ENCODE measurements at places on chromosomes 2 and 18.

GRCh38 chr2:23285091-23285800 lies 99.7 kb upstream of the KLHL29 start:
- DNase-seq: no peak

- DNase-seq: no peak
Measured at GRCh38 chr2:12162269-12163247, 416.1 kb downstream of the LPIN1 start.

DNA sequence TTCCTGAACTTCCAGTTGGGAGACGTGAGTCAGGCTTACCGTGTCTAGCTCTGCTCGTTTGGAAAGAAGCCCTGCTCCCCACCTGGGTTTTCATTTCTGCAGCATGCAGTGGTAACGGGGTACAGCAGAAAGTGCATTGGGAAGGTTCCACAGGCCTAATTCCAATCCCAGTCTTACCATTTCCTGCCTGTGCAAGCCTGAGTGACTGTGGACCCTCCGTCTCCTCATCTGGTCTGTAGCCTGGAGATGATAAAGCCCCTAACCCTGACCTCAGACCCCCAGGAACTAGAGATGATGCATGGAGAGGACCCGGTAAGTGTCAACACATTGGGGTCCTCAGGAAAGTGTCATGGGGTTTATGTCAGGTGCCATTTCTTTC lies 5.8 kb upstream of the PSD4 start:
- no peak for DNase-seq

DNA sequence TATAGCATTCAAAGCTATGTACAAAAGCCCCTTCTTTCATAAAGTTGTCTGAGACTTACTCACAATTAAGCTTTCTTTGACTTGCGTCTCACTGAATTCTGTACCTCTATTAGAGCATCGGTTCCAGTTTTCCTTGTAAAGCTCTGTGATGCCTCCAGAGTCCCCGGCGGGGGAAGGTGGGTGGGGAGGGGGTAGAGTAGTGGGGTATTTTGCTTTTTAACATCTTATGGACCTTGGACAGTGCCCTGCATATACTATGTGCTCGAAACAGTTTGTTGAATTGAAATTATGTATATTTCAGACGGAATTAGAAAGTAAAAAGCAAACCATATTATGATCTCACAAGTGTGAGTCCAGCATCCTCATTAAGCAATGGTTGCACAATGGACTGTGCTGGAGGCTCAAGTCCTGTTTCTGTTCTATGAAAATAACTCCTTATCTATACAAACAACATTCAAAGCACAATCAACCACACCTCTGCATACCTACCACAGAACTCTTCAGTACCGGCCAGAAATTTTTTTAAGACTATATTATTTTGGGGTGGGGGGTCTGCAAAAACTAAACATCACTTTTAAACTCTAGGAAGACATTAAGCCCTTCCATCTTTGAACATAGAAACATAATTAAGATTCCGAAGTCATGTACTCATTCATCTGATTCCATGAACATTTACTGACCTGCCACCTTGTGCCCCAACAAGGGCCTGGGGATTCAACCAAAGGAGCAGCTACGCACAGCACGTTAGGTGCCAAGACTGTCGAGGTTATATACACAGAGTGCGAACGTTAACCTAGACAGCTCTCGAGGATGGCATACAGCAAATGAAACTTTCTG lies 908 bp downstream of the STAT1 start:
- no peak for DNase-seq

DNA sequence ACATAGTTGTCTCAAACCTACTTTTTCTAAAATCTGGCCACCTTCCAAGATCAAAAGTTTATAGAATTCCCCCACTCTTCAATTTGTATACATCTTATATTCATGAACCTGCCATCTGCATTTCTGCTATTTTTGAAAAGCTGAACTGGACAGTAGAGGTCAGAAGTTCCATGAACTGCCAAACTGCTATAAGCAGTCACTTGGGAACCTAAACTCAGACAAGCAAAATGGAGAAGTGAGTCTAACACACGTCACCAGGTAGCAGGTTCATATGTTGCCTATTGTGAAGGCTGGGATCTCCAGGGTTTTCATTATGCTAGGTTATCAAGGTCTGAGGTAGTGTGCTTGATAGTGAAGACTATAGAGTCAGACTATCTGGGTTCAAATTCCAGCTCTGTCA lies 2.0 kb upstream of the MYO1B start:
- DNase-seq: no peak

- no peak for DNase-seq
Measured at GRCh38 chr18:62323483-62324180, 1.5 kb upstream of the TNFRSF11A start.

DNA sequence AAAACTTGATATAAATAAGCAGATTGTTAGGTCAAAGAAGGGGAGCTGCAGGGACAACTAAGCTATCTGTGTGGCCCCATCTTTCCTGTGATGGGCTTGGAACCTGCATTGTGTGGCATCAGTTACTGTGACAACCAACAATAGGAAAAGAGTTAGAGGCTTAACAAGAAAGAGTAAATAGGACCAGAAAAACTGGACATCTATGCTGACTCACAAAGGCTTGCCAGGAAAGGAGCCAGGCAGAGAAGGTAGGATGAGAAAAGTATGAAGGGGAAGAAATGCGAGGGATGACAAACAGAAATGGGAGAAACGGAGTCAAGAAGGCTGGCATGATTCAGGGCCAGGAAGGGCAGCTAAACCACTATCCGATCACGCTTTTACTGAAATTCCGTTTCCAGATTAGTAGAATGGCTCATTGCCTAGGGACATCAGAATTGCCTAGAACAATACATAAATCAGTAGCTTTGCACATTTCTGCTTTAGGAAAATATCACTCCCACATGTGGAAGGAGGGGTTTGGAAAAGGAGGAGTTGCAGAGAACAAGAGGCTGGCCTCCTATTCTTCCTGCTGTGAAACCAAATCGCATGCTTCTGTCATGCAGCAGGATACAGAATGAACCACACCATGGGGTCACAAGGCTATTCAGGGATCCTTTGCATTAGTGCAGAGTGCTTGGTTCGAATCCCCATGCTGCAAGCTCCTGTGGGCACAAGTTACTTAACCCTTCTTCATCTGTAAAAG lies 7.3 kb downstream of the PLA2R1 start:
- DNase-seq: no peak

DNA sequence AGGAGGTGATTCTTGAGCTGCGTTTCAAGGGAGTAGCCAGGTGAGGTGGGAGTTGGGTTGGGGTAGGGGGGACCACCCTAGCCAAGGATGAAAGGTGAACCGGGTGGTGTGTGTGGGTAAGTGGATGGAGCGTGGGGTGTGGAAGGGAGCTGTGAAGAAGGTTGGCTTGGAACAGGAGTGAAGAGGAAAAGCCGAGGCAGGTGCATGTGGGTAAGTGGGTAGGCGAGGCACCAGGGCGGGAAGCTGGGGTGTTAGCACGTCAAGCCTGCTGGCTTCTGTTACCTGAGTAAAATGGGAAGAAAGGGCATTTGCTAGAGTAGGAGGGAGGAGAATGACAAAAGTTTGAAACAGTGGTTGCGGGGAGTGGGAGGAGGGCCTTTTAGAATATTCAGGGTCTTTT lies 31.6 kb downstream of the TANC1 start:
- no peak for DNase-seq

DNA sequence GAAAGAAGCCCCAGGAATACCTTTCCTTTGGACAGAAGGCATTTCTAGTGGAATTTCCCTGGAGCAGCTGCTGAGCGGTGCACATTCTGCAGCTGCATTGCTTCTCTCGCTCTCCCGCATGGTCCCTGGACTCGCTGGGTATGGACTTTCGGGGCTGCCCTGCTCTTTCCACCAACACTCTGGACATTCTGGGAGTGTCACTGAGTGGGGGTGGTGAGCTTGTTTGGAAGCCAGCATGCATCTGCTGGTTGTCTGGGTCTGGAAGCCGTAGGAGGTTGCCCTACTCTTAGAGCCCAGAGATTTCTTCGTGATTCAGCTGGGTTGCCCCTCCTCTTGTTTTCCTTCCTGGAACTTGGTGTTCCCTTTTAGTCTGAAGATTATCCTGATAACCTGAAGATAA lies 52.6 kb downstream of the TWIST2 start:
- no peak for DNase-seq

DNA sequence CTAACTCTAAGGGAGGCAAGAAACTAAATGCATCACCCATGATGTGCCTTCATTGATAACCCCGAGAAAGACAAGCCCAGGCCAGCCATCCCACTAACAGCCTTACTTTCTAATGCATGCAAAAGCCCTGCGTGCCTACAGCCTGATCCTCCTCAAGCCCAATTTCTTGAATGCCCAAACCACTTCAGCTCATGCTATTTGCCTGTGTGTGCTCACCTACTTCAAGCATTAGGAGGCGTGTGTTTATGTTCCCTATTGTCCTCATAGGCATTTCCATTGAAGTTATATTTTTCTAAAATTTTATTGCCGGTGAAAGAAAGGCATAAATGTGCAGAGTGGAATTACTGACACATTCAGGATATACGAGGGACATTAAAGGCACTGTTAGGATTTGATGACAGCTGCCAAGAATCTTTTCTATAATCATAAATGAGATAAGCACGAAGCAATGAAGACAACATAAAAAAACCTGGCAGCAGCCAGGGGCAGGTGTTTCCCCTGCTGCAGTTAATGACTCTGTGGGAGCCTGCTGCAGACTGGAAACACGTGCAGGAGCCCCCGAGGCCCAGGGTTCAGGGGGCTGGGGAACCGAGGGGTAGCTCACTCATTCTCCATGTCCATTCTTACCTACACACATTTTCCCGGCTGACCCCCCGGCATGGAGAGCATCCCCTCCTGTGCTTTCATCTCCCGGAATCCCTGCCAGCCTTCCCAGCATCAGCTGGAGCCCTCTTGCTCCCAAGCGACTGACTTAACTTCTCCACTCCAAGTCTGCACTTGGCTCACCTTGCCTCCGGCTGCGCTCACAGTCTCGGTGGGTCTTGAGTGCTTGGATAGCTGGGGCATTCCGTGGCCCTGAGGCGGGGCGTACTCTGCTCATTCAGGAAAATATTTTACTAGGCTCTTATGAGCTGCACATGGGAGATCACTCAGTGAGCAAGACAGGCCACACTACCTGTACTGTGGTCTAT lies 292.3 kb upstream of the SIX2 start:
- no peak for DNase-seq

GRCh38 chr2:17482651-17483050 lies 35.6 kb downstream of the RAD51AP2 start:
- no peak for DNase-seq

GRCh38 chr2:67039517-67040103 lies 357.5 kb upstream of the ETAA1 start:
- no peak for DNase-seq

- no peak for DNase-seq
Measured at GRCh38 chr2:110678457-110679336, 834 bp upstream of the BUB1 start.

- DNase-seq: no peak
Measured at GRCh38 chr2:9401646-9402371, 21.5 kb downstream of the ITGB1BP1 start.

- DNase-seq: no peak
Measured at GRCh38 chr2:128784626-128785306, 466.1 kb upstream of the HS6ST1 start.

DNA sequence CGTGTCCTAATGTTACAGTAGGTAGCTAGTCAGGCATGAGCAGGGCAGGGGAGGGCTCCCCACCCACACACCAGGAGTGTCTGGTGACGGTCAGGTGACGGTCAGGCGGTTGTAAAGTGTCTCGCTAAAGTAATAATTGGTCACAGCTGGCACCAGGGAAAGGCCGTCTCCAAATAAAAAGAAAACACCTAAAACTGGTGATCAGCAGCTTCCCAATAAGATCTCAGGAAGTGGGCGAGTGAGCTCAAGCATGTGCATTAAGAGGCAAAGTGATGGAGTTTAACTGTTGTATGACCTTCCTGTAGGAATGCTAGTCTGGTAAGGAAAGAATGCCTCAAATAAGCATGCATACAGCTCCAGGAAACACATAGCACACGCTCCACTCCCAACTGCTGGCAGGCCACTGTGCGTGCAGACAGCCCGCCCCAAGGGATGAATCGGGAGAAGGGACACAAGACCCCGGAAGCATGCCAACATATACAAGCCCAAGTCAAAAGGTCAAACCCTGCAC lies 177.1 kb downstream of the RNF144A start:
- no peak for DNase-seq

DNA sequence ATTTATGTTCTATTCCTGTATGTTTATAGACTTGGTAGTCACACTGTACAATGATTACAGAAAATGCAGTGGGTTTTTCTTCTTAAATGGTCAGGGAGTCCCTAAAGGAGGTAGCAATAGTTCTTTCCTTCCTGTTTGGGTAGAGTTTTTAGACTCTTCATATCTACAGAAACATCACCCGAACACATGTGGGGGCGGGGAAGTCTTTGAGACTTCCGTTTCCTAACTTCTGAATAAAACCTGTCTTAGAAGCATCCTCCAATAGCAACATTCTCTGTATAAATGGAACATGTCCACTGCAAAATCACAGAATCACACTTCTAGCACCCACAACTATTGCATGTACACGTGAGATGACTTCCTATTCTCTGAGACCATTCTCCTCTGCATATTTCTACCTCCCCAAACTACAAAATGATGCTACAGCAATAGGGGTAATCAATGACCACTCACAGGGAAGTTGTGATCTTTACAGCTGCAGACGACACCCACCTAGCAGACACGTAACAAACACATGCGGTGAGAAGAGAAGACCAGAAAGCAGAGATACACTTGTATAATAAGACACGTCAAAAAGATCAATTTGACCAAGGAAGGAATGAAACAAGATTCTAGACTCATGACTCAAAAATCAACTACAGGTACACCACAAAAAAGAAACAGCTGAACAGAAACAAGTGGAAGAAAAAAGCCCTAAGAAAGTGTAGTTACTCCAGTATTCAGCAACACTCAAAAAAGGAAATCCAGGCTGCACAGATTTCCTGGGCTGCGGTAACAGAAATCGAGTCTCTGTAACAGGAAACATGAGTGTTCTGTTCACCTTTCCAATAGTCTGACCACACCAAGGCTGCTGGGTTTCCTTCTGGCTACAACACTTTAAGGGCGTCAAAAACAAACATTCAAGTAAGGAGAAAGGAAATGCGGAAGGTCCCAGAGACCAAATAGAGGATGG lies 120.4 kb downstream of the ZNF516 start:
- DNase-seq: no peak

DNA sequence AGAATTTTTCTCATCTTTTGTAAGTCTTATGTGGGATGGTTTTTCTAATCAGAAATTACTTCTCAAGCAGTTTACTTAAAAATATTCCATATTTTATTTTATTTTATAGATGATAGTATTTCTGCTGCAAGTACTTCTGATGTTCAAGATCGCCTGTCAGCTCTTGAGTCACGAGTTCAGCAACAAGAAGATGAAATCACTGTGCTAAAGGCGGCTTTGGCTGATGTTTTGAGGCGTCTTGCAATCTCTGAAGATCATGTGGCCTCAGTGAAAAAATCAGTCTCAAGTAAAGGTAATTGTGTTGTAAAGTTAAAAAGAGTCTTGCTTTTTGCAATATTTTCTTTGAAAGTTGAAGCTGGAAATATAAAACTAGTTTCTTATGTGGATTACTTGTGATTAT lies 76.2 kb downstream of the EML4 start:
- no peak for DNase-seq

GRCh38 chr2:191885650-191886049 lies 38.8 kb upstream of the CAVIN2 start:
- no peak for DNase-seq

Measured in fibroblast of skin of left biceps (primary cell).